CD4-positive, alpha-beta T cell treated with Interferon alpha-2 for 1 hour (primary cell): ENCODE measurements at places on chromosomes 4 and X.

DNA sequence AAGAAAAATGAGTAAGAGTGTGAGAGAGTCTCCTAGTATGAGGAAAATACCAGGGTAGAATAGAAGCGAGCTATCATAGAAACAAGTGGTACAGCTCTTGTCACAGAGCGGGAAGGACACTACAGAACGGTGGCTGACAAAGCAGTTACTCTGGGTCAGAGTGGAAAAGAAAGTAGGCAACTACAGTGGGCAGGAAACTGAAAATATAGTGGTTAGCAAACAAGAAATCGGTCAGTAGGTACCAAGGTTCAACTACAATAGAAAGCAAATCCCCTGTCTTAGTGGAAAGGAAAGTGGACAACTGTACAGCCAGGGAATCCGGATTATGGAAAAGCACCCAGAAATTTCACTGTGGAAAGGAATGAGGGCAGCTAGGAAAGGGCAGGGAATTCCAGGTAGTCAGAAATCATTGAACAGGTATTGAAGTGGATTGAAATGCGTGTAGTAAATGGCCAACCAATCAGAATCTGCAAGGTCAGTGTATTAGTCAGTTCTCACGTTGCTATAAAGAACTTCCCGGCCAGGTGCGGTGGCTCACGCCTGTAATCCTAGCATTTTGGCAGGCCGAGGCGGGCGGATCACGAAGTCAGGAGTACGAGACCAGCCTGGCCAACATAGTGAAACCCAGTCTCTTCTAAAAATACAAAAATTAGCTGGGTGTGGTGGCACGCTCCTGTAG is 219.6 kb upstream of the DIAPH2 start:
- no peak for DNase-seq

DNA sequence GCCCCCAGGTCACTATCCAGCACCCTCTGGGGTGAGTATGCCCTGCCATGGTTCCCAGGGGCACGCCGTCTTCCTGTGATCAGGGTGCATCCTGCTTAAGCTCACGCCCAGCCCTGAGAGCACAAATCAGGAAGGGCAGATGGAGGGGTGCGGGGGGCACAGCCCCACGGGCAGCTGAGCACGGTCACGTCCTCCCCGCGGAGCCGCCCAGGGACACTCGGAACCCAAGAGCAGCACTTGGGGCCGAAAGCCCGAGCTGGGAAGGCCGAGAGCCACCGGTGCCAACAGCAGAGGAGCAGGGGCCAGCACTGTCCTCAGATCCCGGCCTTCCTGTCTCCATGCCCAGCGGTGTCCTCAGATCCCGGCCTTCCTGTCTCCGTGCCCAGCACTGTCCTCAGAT is 21.5 kb downstream of the NELFA start:
- no peak for DNase-seq

GRCh38 chr4:8035371-8035780 is 95.7 kb upstream of the AFAP1 start:
- no peak for DNase-seq

- DNase-seq = peak; percentile 55
These were observed 851 bp downstream of the POLR2B start for GRCh38 chr4:56979421-56980072.

DNA sequence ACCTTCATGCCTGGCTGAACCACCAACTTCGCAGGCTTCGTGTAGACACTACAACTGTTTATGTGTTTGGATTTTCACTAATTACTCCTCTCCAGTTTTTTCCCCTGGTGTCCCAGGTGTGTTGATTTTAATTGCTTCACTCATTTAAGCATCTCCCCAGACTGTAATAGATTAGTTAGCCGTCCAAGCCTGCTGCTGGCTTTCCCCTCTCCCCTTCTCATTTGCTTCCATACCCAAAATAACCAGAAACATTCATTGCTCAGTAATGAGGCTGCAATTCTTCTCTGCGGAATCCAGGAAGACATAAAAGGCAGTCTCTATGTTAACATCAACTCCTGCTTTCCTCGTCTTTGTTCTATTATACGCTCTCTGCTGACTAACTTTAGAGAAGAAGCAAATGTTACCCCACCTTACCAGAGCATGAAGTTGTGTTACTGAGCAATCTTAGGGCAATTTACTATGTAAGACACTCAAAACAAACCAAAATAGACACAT is 37.9 kb upstream of the SCRG1 start:
- DNase-seq = no peak

DNA sequence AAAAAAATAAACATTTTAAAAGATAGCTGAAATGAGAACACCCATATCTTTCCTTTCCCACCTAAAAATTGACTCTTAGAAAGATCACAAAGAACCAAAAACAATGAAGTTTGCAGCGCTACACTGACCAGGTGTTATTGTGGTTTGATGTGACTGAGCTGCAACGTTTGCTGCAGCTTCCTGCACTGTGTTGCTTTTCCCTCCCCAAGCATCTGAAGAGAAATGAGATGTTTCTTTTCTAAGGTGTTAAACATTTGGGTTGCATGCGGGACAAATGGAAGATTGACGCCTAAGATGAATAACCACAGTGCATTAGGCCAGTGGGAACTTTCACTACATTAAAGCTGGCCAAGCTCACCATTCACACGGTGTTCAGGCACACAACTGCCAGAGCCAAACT is 8.9 kb downstream of the LEF1 start:
- peak; percentile 24 for DNase-seq

DNA sequence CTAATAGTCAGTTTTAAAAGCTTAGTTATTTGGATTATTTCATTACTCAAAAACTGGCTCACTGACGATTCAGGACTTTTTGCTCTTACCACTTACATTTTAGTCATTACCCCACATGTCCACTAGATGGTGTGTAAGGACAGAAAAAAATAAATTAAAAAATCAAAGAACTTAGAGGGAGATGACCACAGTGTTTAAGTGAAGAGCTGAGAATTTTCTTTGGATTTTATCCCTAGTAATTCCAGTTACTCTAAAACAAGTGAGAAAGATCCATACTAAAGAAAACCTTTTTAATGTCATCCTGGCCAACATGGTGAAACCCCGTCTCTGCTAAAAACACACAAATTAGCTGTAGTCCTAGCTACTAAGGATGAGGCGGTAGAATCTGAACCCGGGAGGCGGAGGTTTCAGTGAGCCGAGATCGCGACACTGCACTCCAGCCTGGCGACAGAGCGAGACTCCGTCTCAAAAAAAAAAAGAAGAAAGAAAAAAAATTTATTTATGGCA is 26.4 kb upstream of the TMPRSS11B start:
- no peak for DNase-seq

DNA sequence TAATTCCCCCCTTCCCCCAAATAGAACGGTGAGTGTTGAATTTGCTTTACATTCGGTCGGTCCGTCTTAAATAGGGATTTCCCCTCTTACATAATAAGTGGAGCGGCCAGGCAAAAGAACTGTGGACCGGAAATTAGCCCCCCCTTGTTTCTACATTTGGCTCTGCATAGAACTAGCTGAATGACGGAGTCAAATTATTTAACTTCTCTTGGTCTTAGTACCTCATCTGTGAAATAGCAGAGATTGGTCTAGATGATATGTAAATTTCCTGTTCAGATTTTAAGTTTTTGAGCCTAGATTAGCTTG is 1.3 kb downstream of the SPATA18 start:
- no peak for DNase-seq

DNA sequence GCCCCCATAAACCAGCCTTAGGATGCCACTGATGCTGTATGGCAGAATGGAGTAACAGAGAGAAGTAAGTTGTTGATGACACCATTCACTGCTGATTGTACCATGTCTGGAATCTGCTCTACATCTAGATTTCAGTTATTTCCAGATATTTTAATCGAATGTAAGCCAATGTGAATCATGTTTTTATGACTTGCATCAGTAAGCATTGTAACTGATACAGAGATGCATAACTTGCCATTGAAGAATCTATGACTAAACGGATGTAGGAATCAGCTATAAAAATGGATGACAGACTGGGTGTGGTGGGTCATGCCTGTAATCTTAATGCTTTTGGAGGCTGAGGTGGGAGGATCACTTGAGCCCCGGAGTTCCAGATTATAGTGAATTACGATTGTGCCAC is 161.0 kb upstream of the GATB start:
- DNase-seq = no peak

DNA sequence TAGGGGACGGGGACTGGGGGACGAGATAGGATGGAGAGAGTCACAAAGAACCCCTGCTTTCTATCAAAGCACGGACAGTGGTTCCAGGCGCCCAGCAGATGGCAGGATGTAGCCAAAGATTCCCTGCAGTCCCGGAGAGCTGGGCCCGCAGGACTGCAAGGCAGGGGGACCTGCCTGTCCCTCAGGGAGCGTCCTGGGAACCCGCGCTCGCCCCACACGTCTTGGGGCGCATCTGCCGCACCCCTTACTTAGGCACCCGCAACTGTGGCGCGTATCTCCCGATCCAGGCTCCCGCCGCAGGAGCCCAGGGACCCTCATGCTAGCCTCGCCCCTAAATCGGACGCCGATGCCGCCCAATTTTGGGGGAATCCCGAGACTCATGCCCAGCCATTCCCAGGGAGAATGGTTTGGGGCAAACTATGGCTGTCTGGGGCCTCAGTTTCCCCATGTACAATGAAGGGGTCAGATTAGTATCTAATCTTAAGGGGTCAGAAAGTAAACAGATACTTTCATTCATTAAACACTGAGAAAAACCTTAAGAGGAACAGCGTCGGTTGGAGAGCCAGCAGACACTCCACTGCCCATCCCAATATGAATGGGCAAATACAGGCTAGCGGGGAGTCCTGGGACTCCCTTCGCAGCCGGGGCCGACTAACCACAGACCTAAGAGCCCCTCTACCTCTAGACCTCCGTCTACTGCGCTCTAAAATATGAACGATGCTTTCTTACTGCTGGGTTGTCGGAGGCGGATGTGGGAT is 581 bp upstream of the STK32B start:
- DNase-seq = peak; percentile 6

GRCh38 chr4:53005149-53005546 is 143.0 kb downstream of the RASL11B start:
- DNase-seq = no peak
